ENCODE measurements at places on chromosomes 3 and 15.
A peak's percentile ranks its signal among the peaks of the same experiment; 100 is the strongest.

DNA sequence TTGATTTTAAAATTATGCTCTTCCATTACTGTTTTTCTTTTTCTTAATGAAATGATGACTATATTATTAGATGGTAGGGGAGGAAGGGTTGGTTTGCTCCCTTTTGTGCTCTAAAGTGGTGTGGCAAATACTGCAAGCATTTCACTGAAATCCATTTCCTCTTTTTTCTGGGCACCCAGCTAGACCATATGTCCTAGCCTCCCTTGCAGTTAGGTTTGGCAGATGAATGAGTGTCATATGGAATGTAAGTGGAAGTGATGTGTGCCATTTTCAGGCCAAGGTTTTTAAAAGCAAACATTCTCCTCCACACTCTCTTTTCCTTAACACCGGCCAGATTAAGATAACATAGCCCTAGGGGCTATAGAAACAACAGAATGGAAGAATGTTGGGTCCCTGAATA, 363.0 kb downstream of the FGF12 start:
- peak; percentile 33 for DNase-seq

DNA sequence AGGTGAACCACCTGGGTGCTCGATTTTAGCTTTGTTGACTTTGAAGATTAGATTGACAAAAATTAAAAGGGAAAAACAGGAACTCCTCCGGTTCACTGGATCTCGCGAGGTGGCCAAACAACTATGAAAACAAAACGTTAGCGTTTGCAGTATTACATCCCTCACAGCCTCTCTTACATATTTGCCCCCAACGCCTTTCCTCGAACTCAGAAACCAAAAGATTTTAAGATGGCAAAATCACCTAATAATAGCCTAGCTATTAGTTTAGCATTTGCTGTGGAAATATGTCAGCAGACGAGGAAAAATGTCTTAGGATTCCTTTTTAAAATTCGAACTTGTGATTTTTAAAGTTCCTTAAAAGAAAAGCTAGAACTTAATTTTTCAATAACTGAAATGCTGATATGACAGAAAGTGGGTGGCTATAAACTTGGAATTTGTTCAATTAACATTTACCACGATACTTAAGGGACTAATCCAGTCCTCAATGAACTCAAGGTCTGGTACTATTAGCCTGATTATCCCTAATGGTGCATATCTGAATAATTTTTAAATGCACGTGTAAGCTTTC, 491 bp upstream of the SENP7 start:
- DNase-seq, result no peak

GRCh38 chr3:136068708-136069107, 103.2 kb downstream of the PPP2R3A start:
- DNase-seq, result no peak

- DNase-seq, result peak; percentile 86
These were observed 36.3 kb upstream of the TMC3 start for GRCh38 chr15:81410318-81410753.

DNA sequence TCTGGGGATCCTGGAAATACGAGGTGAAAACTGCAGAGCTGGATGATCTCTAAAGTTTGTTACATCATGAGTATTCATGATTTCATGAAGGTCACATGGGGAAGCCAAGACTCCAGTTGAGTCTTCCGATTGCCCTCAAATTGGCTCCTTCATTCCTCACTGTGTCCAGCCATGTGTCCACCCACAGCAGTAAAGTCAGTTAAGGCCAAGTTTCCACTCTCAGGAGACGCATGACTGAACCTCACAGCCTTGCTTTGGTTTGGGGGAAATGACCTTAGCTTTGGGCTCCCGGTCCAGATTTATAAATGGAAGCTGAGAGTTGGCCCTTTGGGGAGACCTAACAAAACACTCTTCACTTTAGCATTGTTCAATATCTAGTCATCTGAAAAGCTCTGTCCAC, 289.7 kb upstream of the MCTP2 start:
- no peak for DNase-seq

DNA sequence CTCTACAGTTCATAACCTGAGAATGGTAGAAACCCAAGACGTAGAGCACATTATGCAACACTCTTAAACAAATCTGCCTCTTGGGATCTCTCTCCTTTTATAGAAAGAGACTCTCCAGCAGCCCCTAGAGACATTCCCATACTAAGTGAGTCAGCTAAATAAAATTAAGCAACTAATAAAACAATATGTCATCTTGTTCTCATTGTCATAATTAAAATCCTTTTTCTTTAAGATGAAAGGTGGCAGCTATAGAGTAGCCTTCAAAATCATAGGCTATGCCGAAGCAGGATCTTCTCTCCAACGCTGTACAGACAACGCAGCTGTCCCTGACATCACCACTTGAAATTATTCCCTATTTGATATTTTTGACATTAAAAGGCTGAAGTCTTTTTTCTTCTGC, 790.0 kb downstream of the FHIT start:
- peak; percentile 21 for DNase-seq

DNA sequence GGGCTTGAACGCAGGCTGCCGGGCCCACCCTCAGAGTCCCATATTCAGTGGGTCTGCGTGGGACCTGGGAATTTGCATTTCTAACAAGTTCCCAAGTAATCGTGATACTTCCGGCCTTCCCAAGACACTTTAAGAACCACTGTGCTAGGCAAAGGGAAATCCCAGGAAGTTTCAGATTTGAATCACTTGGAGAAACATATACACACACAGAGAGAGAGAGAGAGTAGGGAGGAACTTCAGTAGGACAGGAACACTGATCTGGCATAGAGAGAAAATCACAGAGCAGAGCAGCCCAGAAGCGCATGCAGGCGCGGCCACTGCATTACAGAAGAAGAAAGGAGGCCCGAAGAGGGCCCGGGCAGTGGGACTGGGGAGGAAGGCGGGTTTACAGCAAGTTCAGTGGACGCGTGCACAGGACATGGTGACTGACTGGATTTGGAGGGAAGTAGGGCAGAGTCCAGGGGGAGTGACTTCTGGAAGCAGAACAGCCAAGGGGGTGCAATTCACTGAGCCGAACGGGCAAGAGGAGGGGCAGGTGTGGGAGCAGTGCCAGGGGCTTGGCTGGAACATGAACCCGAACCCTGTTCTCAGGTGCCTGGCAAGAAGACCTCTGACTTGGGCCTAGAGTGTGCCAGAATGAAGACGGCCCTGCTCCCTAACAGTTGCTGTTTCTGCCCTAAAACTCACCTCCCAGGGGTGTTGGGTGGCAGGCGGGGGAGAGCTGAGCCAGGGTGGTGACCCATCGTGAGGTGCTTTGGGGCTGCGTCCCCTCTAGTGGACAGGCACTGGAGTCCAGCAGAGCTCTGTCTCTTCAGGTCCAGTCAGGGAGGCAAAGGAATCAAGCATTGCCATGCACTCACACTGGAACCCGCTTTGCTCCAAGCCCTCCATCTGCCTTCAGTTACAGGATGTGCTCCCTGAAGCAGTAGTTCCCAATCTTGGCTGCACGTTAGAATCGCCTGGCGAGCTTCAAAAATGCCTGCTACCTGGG, 101.3 kb upstream of the HES1 start:
- no peak for DNase-seq

DNA sequence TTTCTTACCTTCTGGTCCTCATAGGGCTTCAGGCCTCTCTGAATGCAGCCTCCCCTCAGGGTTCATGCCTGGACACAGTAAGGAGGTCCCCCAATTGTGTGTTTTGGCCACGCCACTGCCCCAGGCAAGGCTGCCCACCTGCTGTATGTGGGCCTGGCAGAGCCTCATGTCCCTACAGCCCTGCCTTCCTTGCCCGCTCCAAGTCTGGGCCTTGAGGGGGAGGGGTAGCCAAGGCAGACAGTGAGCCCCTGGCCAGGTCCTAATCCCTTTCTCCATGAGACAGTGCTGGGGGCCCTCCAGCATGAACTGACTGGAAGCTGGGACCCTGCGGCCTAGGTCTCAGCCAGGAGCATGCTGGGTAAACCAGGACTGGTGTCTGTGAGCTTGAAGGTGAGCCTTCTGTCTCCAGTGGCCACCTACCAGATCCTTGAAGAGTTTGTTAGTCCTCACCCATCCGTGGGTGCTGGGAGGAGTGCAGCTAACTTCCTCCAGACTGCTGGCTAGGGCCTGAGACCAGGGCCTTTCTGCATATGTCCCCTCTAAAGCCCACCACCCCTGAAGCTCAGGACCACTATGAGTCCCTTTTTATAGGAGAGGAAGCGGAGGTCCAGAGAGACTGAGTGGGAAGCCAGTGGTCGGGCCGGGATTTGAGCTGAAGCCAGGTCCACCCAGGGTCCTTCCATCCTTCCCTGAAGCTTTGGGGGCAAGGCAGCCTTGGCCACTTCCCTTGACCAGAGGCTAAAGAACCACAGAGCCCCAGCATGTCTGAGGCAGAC, 8.7 kb downstream of the ZBTB47 start:
- DNase-seq, result no peak

- peak; percentile 77 for DNase-seq
These were observed 24.2 kb upstream of the C15orf39 start for GRCh38 chr15:75177360-75178071.

DNA sequence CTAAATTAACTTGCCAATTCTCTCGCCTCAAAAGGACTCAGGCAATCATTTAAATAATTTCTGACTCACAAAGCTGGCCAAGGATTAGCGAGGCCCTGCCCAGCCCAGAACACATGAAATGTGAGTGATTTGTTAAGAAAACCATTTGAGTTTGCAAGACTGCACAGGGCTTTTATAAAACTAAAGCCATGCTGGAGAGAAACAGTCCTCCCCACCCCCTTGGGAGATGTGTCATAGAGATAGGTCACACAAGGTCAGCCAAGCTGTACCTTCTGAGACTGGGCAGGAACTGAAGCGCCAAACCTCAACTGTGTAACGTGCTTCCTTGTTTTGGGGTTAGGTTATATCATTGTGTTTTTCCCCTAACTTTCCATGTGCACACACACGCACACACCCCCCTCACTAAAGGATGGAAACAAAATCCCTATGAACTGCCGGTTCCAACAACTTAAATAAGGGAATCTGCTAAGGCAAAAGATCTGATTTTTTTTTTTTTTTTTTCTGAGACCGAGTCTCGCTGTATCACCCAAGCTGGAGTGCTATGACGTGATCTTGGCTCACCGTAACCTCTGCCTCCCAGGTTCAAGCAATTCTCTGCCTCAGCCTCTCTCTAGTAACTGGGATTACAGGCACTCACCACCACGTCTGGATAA, 8.1 kb downstream of the SPATA12 start:
- no peak for DNase-seq

- no peak for DNase-seq
These were observed 62.0 kb upstream of the ACP3 start for GRCh38 chr3:132255041-132255745.

DNA sequence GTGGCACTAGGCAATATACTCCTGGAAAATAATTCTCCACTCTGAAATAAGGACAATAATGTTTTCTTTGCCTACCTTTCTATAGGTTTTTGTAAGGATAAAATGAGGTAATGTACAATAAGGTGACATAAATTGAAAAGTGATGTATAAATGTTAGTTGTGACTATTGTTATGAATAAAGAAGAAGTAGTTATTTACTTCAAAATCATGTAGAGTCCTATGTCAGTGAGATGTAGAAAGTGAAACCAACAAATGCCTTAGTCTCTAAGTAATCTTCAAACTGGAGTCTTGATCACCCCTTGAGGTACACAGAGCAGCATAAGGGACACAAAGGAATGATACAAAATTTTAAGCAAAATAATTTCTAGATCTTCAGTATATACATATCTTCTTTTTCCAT, 60.3 kb upstream of the TP63 start:
- no peak for DNase-seq

DNA sequence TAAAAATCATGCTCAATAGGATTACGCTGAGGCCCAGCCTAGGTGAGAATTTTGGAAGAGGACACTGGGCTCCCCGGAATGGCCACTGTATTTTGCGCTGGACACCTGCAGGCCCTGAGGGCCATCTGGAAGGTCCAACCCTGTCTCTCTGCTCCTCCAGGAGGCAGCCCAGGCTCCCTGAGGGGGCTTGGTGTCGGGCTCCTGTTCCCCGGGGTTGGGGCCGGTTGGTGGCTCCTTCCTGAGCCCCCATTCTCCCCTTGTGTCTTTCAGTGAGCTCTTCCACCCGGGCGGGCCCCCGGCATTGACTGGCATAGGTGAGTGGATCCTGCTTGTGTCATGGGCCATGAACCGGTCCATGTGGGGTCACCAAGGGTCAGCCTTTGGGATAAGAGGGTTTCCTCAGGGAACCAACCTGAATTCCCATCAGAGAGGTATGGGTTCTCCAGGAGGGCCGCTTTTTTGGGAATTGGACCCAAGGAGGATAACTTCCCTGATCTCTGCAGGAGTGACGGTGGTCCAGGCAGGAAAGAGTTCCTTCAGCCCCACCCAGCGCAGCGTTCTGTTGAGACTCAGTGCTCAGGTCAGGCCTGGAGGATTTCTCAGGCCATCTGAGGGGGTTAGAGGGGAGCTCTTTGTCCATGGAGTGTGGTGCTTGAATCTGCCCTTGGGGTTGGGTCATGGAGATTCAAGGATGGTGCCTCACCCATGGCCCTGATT, 187.8 kb downstream of the UBE3A start:
- DNase-seq, result no peak

GRCh38 chr15:68924866-68925560, 5.3 kb upstream of the SPESP1 start:
- DNase-seq, result peak; percentile 92

DNA sequence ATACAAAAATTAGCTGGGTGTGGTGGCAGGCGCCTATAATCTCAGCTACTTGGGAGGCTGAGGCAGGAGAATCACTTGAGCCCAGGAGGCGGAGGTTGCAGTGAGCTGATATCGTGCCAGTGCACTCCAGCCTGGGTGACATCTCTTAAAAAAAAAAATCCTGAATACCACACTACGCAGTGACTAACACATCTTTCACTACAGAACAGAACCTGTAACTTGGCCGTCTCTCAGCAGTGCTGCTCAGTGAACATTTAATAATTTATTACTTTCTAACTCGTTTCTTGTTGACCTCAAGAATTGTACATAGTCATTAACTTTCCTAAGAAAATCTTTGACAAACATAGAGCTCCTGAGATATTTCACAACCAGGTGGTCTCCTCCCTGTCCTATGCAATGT, 3.8 kb downstream of the GREM1 start:
- DNase-seq, result no peak

DNA sequence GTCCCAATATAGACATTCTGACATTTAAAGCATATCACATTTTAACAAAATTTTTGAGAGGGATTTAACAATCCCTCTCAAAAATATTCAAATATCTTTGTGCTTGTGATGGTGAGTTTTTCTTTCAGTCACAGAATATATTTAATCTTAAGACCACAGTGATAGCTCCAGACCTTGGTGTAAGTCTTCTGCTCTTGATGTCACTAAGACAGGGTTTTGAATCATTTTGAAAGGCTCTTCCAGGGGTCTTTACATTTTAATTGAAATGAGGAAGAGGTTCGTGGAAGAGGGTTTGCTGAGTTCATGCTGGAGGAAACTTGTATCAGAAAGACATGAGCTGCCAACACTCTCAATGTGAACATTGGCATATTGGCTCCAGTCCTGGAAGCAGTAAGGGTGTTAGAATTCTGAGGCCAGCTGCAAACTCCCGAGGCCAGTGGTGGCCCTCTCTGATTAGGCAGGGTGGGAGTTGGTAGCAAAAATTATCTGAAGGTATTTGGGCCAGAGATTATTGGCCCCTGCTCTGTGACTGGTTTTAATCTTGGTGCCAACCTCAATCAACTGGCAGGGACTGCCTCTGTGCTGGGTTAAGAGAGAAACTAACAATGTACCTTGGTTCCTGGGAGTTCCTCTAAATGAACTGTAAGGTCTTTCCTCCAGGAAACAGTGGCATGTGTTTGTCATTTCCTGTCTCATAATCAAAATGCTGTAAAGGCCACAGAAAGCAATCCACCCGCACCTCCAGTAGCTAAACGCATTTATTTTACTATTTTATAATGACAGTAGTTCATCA, 5.3 kb downstream of the POU1F1 start:
- no peak for DNase-seq

- DNase-seq, result no peak
These were observed 313.9 kb downstream of the POLQ start for GRCh38 chr3:121231872-121232271.

Measured in NCI-H2171 treated with DMSO at 0.1 percent for 48 hours (cell line).